ENCODE measurements at places on chromosomes 3 and 15. TPM values are rescaled to one million over a fixed set of nuclear protein-coding genes. Genes with fewer than 3 reads are reported as not detected.

DNA sequence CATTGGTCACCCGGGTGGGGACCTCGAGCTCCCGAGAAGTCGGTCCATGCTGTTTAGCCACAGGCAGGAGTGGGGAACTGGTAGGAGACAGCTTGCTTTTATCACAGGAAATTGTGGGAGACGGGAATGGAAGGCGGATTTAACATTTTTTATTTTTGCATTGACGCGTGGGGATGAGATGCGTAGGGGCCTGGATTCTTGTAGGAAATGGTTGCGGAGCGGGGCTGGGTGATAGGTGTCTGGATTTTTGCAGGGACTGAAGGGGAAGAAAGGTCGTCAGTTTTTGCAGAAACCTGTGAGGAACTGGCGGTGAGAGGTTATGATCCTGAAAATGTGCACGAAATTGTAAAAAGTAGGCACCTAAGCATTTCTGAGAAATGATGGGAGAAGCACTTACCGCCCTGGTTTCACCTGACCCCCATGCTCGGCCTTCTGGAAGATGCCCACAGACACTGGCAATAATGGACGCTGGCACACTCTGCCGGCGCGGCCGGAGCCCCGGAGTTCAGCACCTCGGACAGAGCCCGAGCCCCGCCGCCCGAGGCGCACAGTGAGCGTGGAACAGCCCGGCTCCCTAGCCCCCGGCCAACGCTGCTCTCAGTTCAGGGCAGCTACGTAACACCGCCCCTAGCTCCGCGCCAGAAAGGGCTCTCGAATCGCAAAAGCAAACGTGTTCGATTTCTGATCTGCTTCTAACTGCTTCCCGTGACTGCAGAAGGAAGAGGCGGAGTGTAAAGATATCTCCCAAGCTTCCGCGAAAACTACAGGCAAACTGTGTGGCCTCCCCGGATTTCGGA, 928 bp downstream of the ANKRD34C start:
- no peak for DNase-seq

DNA sequence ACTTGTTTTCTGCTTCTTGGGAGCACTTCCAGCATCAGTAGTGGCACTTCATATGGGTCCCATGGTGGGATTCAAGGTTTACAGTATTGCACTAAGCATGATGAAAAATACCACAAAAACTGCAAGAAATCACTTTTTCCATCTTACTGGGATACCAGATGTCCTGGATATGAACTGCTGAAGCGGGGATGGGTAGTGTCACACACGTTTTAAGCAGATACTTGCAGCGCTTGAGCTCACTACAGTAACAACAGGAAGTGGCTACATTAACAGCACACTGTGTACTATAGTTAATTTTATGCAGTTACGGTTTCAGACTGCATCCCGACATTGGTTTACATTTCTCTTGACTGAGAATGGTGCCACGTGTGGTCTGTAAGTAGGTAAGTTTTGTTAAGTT, 3.5 kb upstream of the ISG20 start:
- DNase-seq = no peak

DNA sequence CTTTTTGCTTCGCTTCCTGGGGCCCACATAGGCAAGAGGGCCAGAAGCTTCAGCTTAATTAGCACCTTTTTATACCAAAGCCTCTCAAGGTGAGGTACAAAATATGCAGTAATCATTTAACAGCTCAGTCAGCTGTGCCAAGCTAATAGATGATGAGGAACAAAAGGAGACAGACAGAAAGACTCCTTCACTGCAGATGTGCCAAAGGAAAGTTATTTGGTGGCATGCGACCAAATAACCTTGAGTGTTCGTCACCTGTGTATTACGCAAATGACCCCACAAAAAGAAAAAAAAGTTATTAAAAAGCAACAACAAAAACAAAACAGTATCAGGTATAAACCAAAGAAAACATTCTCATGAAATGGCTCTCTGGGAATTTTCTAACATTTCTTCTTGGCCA, 325.8 kb upstream of the IGF1R start:
- no peak for DNase-seq

DNA sequence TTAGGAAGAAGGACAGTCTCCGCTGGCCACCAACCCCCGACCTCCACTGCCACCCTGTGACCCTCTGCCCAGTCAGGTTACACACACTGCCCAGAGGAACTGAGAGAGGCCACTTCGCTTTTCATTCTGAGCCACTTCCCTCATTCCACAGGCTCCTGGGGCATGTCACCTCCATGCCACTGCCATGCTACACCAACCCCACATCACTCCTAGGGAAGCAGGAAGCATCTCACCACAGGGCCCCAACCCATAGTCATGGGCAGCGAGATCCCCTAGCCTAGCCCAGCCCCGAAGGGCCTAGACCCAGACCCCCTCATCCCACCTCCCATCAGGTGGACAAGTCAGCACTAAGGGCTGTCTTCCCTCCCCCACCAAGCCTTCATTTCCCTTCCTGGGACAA, 1.4 kb downstream of the PLCB2 start:
- no peak for DNase-seq

DNA sequence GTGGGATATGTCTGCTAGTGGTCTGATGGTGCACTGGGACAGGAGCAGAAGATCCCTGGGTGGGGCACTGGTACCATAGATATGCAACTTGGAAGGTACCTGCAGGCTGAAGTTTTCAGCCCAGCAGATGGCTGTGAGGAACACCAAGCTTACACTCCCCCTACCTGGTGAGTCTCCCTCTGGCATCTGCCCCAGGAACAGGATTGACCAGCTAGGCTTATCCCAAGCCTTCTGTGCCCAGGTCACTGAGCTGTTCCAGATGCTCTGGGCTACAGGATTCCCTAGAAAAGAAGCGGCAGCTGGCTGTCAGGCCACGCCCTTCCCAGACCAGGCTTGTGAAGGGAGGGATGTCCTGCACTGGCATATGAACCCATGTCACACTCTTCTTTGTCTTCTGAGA, 1130.0 kb downstream of the NAALADL2 start:
- no peak for DNase-seq

DNA sequence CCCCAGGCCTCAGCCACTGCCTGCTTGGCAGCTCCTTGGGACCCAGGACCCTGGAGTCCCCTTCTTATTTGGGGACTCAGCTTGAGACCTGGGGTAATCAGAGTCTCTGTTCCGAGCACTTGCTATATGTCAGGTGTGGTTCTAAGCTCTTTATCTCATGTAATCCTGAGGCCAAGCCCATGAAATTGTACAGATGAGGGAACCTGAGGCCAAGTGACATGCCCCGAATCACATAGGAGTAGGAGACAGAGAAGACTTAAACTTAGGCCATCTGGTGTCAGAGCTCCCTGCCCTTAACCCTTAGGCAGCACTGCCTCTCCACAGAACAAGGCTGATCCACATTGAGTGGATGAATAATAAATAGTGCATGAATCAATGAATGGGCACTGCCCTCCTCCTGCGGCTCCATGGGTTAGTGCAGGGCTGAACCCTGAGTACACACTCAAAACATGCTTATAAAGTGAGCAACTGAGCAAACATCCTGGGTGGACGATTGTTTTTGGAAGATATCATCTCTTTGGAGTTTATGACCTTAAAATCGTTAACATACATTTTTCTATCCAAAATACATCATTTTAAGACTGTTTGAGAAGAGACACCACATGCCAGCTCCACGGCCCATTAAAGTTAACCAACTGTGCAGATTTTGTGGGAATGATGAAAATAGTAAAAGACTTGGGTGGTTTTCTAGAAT, 33.2 kb upstream of the IQSEC1 start:
- DNase-seq = peak; percentile 40

GRCh38 chr15:45654749-45655148, 19.9 kb downstream of the SQOR start:
- no peak for DNase-seq

DNA sequence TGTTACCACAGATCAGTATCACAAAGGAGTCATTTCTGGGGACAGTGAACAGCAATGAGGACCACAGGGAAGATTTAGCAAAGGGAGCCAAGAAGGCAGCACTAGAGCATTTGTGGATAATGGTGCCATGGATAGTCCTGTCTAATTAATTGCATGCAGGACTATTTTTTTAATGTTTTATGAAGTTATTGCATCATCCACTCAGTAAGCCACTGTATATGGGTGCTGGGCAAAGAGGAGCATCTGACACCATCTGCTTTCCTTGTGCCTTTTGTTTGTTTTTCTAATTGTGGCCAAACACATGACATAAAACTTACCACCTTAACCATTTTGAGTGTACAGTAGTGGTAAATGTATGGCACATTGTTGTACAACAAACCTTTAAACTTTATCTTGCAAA, 301.1 kb upstream of the LRRFIP2 start:
- no peak for DNase-seq

DNA sequence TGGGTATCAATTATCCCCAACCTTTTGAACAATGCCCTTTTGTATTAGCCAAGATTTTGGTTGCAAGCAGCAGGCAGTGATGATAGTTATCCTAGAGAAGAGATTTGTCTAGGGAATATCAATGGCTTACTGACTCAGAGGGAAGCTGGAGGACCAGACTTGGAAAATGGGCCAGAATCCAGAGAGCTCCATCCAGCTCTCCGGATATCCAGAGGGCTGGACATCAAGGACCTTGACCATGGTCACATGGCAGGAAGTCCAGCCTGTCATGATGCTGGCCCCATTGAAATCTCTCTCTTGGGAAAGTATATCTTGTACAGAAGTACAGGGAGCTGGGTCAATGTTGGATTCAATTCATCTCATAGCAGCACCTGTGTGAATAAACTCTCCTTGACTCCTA, 148.5 kb upstream of the PDZRN3 start:
- DNase-seq = no peak

- DNase-seq = peak; percentile 44
Observed at GRCh38 chr3:133488785-133489367, 84.6 kb upstream of the CDV3 start.

DNA sequence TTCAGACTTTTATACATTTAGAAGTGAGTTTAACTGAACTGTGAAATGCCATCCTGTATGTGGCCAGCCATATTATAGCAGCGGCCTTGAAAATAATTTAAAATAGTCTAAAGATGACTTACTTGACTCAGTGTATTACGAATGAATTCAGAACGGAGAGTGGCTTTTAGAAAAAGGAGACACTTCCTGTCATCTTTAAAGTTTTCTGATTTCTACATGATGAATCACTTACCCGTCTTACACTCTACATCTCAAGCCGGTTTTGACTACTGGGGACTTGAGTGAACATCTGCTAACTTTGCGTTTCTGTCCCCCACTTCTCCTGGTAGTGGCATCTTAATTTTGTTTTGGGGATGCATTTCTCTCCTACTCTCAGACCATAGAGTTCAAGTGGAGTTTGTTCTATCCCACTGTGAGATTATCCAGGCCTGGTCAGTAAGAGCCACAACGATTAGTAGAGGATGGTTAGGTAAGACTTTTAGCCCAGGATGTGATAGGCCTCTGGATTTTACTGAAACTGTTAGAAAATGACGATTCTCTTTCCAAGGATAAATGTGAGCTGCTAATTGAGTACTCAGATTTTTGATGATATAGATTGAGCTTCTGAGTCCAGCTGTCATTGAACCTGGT, 175.4 kb upstream of the CADPS start:
- no peak for DNase-seq

- no peak for DNase-seq
Observed at GRCh38 chr15:94277485-94277884, 46.1 kb downstream of the MCTP2 start.

GRCh38 chr15:99122831-99123712, 18.2 kb downstream of the SYNM start:
- no peak for DNase-seq

GRCh38 chr3:132405188-132405587, 12.1 kb upstream of the DNAJC13 start:
- DNase-seq = no peak

DNA sequence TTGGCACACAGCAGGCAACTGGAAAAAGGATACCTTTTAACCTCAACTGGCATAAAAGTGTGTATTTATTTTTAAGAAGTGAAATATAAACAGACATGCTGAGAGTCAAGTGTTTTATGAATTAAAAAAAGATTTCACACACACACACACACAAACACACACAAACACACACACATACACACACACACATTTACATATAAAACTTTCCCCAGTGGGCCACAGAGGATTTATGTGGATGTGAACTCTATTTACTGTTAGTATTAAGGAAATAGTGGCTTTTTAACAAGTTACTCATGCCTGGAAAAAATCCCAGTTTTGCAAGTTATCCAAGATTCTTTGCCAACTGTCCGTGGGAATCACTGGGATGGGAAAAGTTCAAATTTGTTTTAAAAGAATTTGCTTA, 725.9 kb upstream of the NR2F2 start:
- no peak for DNase-seq

GRCh38 chr15:71282076-71282475, 166.8 kb downstream of the THSD4 start:
- no peak for DNase-seq

- no peak for DNase-seq
Observed at GRCh38 chr3:14481646-14482036, 58.5 kb downstream of the GRIP2 start.

- no peak for DNase-seq
Observed at GRCh38 chr3:42148982-42149432, 57.9 kb downstream of the TRAK1 start.

- no peak for DNase-seq
Observed at GRCh38 chr3:160916472-160916871, 160.4 kb downstream of the PPM1L start.

- no peak for DNase-seq
Observed at GRCh38 chr15:41183581-41183980, 47.0 kb downstream of the EXD1 start.

GRCh38 chr3:144127700-144128099, 156.1 kb downstream of the DIPK2A start:
- DNase-seq = no peak

DNA sequence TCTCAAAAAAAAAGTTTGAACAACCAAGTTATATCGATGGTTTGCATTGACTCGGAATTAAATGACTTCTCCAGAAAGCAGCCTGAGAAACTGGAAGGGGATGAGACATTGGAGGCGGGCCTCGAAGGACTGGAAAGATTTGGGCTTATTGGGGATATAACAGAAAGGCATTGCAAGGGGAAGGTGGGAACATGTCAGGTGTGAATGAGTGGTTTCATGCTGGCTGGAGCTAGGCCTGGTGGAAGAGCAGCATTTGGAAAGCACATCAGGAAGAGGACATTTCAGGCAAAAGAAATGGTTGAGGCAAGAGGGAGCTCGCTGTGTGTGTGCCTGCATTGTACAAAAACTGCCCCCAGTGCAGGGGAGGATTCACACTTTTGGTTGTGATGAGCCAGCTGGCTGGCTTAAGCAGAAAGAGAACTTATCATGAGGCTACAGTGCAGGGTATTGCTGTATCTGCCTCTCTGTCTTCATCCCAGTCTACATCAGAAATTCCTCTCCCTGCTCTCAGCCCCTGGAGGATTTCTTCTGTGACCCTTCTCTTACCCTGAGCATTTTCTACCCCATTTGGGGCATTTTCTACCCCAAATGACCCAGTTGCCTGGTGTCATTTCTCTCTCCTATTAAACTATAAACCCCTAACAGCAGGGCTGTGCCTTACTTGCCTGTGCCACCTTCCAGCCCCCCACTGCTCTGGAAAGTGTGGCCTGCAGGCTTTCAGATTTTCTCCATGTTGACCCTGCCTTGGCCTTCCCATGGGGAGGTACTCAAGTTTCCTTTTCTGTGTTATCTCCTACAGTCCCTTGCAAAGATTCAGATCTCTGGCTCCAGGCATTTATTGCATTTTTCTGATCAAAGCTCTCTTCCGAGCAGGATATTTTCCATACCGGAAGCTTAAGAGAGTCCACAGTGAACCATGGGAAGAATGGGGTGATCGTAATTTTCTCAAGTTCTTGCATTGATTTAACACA, 64.4 kb upstream of the FLNB start:
- peak; percentile 40 for DNase-seq

ARF4 gene
- total RNA-seq = 184 TPM

CFAP91 gene
- not detected for total RNA-seq

NDUFAF3 gene
- 51.9 TPM for total RNA-seq

RYR3 gene
- total RNA-seq = not detected

TICRR gene
- total RNA-seq = 14.3 TPM

CPNE4 gene
- not detected for total RNA-seq

SCAANT1 gene
- not detected for total RNA-seq

CCRL2 gene
- not detected for total RNA-seq

ZBBX gene
- not detected for total RNA-seq

Measured in HepG2 (cell line).